Activated CD4-positive, alpha-beta T cell treated with anti-CD3 and anti-CD28 coated beads for 24 hours (primary cell): ENCODE measurements at places on chromosomes 3 and 15.

- DNase-seq: no peak
Observed at GRCh38 chr3:46466871-46467403, 2.2 kb upstream of the LTF start.

DNA sequence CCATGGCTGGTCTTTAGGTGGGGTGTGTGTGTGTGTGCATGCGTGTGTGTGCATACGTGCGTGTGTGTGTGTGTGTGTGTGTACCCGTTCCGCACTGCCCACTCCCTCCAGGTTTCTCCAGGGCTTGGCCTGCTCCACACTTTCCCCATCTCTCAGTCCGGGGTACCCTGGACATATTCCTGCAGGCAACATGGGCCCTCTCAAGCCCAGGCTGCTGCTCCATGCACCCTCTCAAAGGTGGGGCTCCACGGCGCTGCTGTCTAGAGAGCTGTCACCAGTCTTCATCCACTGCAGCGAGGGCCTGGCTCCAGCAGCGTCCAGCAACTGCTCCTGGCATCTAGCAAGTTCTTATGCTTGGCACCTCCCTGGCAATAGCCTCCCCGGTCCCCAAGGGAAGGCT is 86.1 kb downstream of the ATP10A start:
- DNase-seq: no peak

DNA sequence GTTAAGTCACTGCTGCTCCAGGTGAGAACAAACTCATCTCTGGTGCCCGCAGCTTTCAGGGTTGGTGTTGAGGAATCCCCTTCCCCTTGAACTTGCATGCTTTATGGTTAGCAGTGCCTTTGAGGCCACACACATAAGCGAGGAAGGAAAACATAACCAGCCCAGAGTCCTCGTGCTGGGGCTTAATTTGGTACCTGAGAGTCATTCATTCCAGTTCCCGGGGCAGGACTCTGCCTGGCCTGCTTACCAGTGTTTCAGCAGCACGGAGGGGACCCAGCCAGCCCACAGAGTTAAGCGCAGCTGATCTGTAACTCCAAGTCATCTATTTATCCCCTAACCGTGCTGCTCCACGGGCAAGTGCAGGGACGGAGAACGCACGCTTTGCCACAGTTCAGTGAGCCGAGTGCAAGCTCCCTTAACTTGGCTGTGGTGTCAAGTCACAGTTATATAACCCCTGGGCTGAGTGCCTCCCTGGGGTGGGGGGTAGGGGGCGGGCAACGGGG is 302.3 kb upstream of the ICE2 start:
- no peak for DNase-seq

DNA sequence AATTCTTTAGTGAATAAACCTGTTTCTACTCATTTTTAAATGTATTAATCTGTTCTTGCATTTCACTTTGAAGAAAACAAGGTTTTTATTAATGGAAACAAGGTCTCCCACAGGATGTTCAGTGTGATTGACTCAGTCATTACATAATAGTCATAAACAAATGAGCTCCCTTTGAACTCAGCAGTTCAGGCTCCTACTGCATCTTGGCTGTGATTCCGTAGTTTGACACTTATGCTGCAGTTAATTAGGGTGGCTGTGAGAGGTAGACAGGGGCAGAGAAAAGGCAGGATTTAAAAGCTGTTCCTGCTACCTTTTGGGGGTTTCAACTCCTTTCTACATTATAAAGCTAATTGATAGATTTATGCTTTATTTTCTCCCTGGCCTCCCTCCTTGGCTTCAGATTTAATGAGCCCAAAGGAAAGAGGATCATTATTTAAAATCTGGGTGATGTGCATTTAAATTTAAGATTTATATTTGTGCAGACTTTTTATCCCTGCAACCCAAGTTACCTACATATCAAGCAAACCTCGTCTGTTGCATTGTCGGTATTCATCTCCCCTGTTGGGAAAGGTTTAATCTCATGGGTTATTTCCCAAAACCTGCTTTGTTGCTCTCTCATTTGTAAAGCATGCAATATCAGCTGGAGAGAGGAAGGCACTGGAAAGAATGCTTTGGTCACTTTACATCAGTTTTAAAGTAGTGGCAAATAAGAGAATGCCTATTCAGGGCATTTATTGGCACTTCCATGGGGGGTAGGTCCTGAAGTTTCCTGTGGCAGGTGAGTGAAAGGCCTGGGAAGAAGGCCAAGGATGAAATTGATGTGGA is 345.0 kb upstream of the NR2E3 start:
- no peak for DNase-seq

GRCh38 chr15:68993276-68993675 is 21.2 kb upstream of the NOX5 start:
- no peak for DNase-seq

DNA sequence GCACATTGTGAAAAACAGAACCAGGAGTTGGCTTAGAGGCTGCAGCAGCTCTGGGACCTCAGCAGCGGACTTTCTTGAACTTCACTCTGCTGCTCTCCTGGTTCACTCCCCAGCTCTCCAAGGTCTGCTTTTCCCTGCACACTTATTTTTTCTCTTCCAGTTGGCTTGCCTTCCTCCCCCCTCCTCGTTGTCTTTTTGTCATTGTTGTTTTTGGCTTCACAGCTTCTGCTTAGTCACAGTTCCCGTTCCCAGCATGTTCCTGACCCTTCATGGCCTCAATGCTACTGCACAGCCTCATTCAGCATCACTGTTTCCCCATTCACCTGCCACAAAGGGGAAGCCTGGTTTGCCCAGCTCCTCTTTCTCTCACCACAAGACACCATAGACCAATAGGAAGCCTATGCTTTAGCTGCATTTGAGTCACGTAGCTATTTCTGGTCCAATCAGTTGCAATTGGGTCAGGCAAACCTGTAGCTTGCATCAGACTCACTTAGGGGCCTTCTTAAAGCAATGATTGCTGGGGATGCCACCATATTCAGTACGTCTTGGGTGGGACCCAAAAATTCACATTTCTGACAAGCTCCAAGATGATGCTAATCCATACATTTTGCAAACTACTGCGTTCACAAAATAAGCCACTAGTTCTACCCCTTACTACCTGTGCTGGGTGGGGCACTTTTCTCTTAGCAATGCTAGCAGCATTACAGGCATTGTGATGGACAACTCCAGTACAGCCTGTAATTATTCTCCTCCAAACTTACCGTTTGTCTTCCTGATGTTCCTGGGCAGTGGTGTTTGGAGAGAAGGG is 7.8 kb upstream of the SUMF1 start:
- DNase-seq: no peak

DNA sequence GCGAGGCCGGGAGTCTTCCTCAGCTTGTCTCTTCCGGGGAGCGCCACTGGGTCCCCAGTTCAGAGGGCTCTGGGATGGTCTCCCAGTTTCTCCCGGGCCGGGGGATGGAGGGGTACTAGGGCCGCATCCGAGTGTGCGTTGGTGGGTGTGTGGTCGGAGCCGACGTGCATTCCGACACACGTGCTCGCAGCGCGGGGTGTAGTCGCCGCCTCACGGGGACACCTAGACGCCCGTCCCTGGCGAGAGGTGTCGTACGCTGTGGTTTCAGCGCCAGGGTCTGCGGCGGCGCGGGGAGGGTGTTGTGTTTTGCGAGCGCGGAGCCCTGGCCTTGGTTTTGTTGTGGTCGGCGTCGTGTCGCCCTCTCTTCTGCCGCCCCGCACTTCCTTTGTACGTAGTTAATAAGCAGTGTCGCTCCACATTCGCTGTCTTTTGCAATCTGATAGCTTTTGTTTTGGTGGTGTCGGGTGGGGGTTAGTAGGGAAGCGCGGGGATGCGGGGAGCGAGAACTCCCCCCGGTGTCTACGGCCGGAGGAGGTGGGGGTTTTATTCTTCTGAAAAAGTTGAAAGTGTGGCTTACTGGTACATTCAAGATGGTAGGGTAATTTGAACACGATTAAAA is 2.2 kb downstream of the IGF1R start:
- DNase-seq: peak; percentile 3

GRCh38 chr3:156356537-156357363 is 198.2 kb downstream of the SSR3 start:
- no peak for DNase-seq

DNA sequence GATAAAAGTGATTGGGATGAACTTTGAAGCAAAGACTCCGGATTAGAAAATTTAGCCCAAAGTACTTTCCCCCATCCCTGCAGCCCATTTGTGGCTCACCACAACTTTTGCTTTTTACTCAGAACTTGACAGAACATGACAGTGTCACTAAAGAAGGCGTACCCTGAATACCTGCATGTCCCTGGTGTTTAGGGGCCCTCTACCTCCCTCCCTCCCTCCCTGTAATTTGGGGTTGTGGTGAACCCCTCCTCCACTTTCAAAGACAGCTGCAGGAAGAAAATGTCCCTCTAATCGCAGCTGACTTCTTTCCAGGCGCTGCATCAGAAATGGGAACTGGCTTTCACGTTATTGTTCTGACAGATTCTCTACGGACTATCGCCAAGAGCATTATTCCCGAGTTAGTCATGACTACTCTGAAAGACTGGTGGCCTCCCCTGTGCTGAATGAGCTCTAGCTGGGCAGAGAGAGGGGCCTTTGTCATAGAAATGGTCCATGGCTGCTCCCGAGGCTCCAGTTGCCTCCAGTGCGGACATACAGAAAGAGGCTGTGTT is 93.2 kb upstream of the ARHGEF3 start:
- no peak for DNase-seq

- DNase-seq: no peak
Observed at GRCh38 chr15:67769497-67770357, 55.6 kb upstream of the SKOR1 start.

GRCh38 chr15:85622221-85622831 is 172.4 kb downstream of the KLHL25 start:
- DNase-seq: no peak

DNA sequence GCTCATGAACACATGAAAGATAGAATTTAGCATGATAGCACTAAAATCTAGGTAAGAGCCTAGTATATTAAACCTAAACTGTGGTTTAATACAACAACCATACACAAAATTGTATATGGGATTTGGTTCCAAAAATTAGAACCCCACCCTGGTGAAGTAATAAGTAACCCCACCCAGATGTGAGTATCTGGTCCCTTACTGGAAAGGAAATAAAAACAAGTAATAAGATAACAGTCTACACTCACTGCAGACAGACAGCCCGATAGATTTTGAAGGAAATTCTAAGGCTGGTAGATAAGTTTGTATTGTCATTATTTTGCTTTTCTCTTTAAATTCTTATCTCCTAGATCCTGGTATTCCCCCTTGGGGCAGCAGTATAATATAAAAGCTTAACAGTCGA is 184.9 kb downstream of the ZBTB20 start:
- no peak for DNase-seq

GRCh38 chr3:16893618-16894200 is 9.0 kb downstream of the PLCL2 start:
- DNase-seq: no peak

DNA sequence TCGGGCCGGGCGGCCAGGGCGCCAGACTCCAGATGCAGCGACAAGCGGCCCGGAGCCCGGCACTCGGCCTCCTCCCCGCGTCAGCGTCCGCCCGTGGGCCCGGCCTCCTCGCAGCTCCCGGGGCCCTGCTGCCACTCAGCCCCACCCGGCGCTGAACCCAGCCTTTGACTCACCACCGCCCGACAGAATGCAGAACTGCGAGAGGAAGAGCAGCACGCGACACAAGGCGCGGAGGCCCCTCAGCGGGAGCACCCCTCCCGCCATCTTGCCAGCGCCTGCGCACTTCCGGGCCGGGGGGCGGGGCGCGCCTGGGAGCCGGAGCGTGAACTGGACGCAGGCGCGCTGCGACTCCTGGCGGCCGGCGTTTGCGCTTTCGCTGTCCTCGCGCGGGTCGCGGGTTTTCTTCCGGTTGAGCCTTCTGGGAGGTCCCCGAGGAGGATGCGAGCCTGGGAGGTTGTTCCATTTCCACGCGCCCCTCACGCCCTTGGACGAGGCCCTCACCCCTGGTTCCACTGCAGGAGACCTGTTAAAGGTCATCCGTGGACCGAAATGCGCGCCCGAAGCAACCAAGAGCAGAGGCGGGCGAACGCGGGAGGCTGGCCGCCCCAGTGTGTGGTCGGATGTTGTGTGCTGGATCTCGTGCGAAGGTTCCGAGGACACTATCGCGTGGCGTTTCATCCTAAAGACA is at the start of gene TM2D3:
Gene TM2D3 (minus strand): TSS at position 284 of the 688 bp plus-strand sequence. CDS start 20 bp downstream, at position 264.
- DNase-seq: peak; percentile 90

DNA sequence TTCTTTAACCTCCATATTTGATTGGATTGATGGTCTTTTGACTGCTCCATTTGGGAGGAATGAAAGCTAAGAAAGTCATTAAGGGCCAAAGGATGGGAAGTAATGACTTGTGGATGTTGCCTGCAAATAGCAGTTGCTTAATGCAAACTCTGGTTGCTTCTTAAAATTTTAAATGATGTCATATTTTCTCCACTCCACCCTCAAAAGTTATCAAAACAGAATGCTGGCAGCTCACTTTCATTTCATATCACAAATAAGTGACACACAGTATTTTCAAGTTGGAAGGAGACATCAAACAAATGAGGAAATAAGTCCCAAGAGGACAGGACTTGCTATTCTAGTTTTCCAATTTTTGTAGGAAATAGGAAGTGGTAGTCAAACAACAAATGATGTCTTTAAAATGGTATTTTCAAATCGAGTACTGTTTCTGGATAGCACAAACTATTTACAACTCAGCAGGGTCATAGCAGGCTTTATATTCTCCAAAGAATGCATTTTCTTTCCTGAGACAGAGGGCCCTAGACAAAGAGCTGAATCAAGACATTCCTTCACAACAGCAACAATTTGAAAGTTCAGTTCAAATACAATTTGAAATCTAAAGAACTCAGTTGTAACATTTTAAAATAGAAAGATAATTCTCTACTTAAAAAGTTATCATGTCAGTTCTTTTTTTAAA is 165.1 kb upstream of the UBE2E1 start:
- no peak for DNase-seq

DNA sequence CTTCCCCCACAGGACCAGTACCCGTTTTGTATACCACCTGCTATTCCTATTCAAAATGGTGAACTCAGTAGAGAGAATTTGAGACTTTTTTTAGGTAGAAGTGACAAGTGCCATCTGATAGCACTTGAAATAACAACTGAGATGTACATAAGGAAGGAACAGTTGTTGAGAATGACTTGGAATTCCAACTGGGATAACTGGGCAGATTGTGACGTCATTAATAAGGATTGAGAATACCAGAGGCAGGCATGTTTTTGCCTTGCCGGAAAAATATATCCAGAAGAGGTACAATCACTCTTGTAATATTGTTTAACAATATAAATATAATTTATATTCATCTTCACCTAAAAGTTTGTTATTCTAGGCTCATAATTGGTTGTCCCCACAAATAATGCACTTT is 454.1 kb upstream of the RGMA start:
- no peak for DNase-seq

GRCh38 chr15:95454403-95455262 is 875.9 kb upstream of the NR2F2 start:
- no peak for DNase-seq
